Stomach (tissue), 19 donors: ENCODE measurements at places on chromosomes 7 and 10. TPM values are rescaled to one million over a fixed set of nuclear protein-coding genes. Genes with fewer than 3 reads are reported as not detected.
A peak's percentile ranks its signal among the peaks of the same experiment; 100 is the strongest.

DNA sequence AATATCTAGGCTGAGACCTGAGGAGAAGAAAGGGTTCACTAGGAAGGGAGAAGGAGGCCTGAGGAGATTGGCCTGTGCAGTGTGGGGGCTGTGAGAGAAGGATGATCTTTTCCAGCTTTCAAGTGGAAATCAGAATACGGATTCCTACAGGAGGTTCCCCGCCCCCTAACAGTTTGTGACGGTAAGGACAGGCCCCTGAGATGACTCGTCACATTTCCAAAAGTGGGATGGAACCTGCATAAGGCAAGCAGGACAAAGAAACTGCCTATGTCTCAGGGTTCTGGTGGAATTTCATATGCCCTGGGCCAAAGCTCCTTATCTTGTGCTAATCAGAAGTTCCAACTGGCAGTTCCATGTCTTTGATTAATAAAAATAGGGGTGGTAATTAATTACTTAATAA is 275.6 kb downstream of the SNX10 start:
- DNase-seq = no peak
- no peak overlapping the region for H3K4me3 ChIP-seq
- H3K36me3 ChIP-seq = no peaks in the 10 kb centered on the region
- no peaks in the 10 kb centered on the region for H3K4me1 ChIP-seq
- no peak overlapping the region for H3K27ac ChIP-seq

DNA sequence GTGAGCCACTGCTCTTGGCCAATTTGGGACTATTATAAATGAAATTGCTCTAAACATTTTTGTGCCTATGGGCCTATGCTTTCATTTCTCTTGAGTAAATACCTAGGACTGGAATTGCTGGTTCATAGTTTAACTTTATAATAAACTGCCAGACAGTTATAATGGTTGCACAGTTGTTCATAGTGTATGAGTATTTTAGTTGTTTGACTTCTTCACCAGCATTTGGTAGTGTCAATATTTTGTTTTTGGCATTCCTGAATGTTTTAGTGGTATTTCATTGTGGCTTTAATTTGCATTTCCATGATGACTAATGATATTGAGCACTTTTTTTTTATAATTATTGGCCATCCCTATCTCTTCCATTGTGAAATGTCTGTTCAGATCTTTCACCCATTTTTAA is 29.5 kb downstream of the PLEKHA8 start:
- H3K27ac ChIP-seq = no peak overlapping the region
- DNase-seq = no peak
- no peaks in the 10 kb centered on the region for H3K27me3 ChIP-seq
- H3K4me3 ChIP-seq = no peak overlapping the region

DNA sequence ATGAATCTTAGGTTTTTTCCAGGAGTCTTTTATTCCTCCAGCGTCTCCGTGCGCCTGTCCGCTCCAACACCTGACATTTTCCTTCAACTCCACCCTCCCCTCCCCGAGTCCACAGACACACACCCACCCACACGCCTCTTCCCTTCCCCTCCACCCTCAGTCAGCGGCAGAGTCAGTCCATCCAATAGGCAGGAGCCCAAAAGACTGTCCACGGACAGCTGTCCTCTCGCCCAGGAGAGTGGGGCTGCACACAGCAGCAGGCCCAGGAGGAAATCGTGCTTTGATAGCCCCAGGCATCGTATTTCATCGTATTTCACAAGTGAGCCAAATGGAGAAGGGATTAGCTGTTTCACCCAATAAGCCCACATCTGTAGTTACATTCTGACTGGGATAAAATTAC is 285.1 kb downstream of the ZEB1 start:
- H3K27ac ChIP-seq = peak overlapping the region; percentile 93
- peaks cover 12% of the 10 kb centered on the region for H3K4me1 ChIP-seq
- peak; percentile 64 for DNase-seq

DNA sequence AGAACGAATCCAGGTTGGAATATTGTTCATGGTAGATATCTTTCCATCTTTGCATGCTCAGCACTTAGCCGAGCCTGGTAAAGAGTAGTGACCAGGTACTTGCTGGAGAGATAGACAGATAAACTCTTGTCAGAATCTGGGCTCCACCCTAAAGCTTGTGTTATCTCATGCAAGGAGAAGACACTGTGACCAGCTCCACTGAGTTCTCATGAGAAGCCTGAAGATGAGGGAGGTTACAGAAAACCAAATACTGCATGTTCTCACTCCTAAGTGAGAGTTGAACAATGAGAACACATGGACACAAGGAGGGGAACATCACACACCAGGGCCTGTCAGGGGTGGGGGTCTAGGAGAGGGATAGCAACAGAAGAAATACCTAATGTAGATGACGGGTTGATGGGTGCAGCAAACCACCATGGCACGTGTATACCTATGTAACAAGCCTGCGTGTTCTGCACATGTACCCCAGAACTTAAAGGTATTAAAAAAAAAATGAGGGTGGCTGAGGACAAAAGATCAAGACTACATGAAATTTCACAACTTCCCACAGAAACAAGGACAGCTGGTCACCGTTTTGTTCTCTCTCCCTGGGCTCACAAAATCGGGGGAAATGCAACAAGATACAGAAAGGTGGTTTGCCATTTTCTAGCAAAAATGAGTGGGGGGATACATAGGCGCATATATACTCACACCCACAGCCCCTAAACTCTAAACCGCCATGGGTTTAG is 17.4 kb downstream of the DLG5 start:
- no peaks in the 10 kb centered on the region for H3K27me3 ChIP-seq
- DNase-seq = no peak
- no peaks in the 10 kb centered on the region for H3K36me3 ChIP-seq
- H3K4me1 ChIP-seq = peaks cover 40% of the 10 kb centered on the region

- no peaks in the 10 kb centered on the region for H3K27me3 ChIP-seq
- no peak for DNase-seq
- H3K27ac ChIP-seq = no peak overlapping the region
Observed at GRCh38 chr10:125451319-125451718, 231.6 kb downstream of the TEX36 start.

- no peak overlapping the region for H3K4me3 ChIP-seq
- peak overlapping the region; percentile 82 for H3K27ac ChIP-seq
- DNase-seq = peak; percentile 93
- H3K27me3 ChIP-seq = no peaks in the 10 kb centered on the region
- peaks cover 9% of the 10 kb centered on the region for H3K4me1 ChIP-seq
Observed at GRCh38 chr10:5488272-5489161, 10.9 kb downstream of the CALML5 start.

GRCh38 chr10:102422545-102423129 is 2.0 kb downstream of the FBXL15 start:
- H3K27ac ChIP-seq = peak overlapping the region; percentile 94
- H3K4me3 ChIP-seq = peak overlapping the region; percentile 95
- peak; percentile 87 for DNase-seq
- H3K4me1 ChIP-seq = peaks cover 57% of the 10 kb centered on the region

- H3K4me1 ChIP-seq = peaks cover 12% of the 10 kb centered on the region
- no peaks in the 10 kb centered on the region for H3K27me3 ChIP-seq
- H3K27ac ChIP-seq = no peak overlapping the region
- no peak for DNase-seq
- no peaks in the 10 kb centered on the region for H3K36me3 ChIP-seq
Observed at GRCh38 chr10:75649466-75649865, 218.0 kb downstream of the LRMDA start.

GRCh38 chr7:130940326-130940725 is 206.3 kb upstream of the KLF14 start:
- peak overlapping the region; percentile 36 for H3K4me3 ChIP-seq
- H3K27me3 ChIP-seq = no peaks in the 10 kb centered on the region
- DNase-seq = no peak
- peak overlapping the region; percentile 93 for H3K27ac ChIP-seq

DNA sequence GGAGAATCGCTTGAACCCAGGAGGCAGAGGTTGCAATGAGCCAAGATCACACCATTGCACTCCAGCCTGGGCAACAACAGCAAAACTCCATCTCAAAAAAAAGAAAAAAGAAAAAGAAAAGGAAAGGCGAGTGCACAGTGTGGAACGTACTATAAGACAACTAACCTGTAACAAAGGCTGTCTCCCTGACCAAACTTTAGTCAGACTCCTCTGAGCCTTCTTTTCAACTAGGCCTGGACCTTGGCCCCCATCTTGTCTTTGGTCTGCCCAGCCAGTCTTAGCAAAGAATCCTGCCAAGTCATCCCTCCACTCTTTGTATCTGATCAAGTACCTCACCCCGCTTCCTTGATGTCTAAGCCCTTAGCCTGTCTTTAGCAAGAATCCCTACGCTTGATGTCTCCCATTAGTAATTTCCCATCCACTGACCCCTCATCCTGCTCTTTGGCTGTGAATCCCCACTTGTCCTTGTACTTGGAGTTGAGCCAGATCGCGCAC is 68.9 kb upstream of the KDM7A start:
- H3K4me3 ChIP-seq = no peak overlapping the region
- peaks cover 21% of the 10 kb centered on the region for H3K4me1 ChIP-seq
- H3K27ac ChIP-seq = no peak overlapping the region

DNA sequence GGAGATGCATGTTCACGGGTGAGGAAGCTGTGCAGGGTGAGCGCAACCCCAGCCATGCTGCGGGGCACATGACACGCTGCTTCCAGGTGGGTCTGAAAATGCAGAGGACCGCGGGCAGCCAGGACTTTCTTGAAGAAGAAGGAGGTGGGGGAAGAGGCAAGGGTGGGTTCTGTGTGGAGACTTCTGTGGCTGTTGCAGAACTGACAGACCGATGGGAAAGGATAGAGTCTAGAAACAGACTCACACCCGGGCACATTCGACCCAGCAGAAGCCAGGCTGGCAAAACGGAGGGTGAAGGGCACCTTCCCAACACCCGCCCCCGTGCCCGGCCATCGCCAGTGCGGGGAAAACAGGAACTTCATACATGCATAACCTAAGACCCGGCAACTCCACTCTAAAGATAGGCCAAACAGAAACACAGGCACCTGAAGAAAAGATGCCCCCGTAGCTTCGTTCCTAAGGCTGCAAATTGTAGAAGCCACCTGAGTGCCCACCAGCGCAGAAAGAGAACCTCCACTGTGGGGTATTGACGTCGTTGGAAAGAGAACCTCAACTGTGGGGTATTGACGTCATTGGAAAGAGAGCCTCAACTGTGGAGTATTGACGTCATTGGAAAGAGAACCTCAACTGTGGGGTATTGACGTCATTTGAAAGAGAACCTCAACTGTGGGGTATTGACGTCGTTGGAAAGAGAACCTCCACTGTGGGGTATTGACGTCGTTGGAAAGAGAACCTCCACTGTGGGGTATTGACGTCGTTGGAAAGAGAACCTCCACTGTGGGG is 4.8 kb upstream of the KNDC1 start:
- H3K4me3 ChIP-seq = no peak overlapping the region
- H3K36me3 ChIP-seq = no peaks in the 10 kb centered on the region
- peaks cover 44% of the 10 kb centered on the region for H3K27me3 ChIP-seq
- no peak overlapping the region for H3K27ac ChIP-seq

DNA sequence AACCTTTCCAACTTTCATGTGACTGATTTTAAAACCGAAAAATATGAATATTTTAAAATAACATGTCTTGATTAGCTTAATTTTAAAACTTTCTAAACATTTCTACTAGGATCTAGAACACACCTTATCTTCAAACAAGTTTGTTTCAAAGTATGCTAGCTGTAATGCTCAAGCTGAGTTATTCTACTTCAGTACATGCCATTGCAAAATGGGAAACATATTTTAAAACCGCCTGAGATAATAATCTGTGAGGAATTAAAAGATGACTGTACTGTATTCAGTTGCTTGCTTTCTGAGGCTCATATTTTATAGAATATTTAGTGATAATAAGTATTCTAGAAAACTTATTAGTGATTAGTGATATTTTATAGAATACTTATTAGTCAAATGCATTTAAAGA is 99.6 kb downstream of the LMBR1 start:
- no peaks in the 10 kb centered on the region for H3K27me3 ChIP-seq
- H3K36me3 ChIP-seq = peaks cover 24% of the 10 kb centered on the region
- no peak for DNase-seq
- H3K27ac ChIP-seq = no peak overlapping the region
- H3K4me3 ChIP-seq = no peak overlapping the region

DNA sequence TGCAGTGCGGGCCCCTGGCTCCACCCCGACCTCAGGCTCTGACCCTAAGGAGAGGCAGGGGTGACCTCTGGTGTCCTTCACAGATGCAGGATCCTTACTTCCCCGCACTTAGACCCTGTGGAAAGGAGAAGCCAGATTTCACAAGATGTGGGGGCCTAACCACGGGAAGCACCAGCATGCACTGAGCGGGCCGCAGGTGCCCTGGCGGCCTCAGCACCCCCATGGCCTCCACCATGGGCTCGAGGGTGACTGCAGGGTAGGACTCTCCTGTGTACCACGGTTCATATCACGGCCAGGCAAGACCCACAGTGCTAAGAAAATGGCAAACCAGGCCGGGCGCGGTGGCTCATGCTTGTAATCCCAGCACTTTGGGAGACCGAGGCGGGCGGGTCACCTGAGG is 410.0 kb upstream of the FOXK1 start:
- H3K27me3 ChIP-seq = no peaks in the 10 kb centered on the region
- H3K36me3 ChIP-seq = no peaks in the 10 kb centered on the region
- no peak overlapping the region for H3K27ac ChIP-seq

DNA sequence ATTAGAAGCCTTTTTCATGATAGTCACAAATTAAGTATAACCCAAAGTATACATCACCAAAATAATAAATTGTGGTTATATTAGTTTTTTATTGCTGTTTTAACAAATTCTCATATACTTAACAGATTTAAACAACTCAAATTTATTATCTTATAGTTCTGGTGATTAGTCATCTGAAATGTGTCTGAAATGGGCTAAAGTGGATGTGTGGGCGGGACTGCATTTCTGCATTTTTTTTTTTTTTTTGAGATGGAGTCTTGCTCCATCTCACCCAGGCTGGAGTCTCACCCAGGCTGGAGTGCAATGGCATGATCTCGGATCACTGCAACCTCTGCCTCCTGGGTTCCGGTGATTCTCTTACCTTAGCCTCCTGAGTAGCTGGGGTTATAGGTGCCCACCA is 891.5 kb upstream of the CELF2 start:
- no peak overlapping the region for H3K27ac ChIP-seq
- no peak overlapping the region for H3K4me3 ChIP-seq
- no peak for DNase-seq
- no peaks in the 10 kb centered on the region for H3K36me3 ChIP-seq

GRCh38 chr10:127492607-127493250 is 56.4 kb upstream of the NPS start:
- no peaks in the 10 kb centered on the region for H3K36me3 ChIP-seq
- H3K4me3 ChIP-seq = no peak overlapping the region
- DNase-seq = no peak
- no peak overlapping the region for H3K27ac ChIP-seq
- no peaks in the 10 kb centered on the region for H3K4me1 ChIP-seq

DNA sequence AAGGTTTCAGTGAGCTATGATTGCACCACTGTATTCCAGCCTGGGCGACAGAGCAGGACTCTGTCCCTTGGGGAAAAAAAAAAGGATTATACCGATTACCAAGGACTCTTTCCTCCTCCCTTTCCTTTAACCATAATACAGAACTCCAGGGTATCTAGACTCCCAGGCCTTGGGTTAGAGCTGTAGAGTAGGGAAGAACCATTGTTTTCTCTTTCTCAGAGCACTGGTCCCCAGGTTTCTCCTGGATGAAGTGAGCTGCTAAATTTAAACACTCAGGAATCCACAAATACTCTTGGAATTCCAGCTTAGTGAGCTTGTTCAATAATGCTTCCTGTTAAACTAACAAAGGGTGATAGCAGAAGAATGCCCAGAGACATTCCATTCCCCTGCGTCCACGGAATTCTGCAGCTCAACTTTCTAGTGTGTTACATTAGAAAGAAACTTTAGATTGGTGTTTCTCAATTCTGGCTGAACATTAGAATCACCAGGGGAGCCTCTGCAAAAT is 14.6 kb upstream of the RPEL1 start:
- H3K4me1 ChIP-seq = peaks cover 9% of the 10 kb centered on the region
- peak; percentile 75 for DNase-seq

Gene DHX32
- polyA plus RNA-seq = 23.7 TPM

Gene WEE2
- polyA plus RNA-seq = not detected

Gene CHRM2
- polyA plus RNA-seq = 1.7 TPM

Gene OR2A42
- polyA plus RNA-seq = not detected

Gene TFEC
- 0.25 TPM for polyA plus RNA-seq

Gene NPTX2
- 4.5 TPM for polyA plus RNA-seq

Gene EVX1
- polyA plus RNA-seq = not detected

Gene TCERG1L
- not detected for polyA plus RNA-seq
